Suprapubic skin (tissue), 4 donors: ENCODE measurements at places on chromosomes 12 and 14. TPM values are rescaled to one million over a fixed set of nuclear protein-coding genes. Genes with fewer than 3 reads are reported as not detected.

Gene GLI1
- total RNA-seq: not detected

Gene VRTN
- 0.21 TPM for total RNA-seq

Gene EPYC
- not detected for total RNA-seq

Gene SYNE2
- 658 TPM for total RNA-seq

DNA sequence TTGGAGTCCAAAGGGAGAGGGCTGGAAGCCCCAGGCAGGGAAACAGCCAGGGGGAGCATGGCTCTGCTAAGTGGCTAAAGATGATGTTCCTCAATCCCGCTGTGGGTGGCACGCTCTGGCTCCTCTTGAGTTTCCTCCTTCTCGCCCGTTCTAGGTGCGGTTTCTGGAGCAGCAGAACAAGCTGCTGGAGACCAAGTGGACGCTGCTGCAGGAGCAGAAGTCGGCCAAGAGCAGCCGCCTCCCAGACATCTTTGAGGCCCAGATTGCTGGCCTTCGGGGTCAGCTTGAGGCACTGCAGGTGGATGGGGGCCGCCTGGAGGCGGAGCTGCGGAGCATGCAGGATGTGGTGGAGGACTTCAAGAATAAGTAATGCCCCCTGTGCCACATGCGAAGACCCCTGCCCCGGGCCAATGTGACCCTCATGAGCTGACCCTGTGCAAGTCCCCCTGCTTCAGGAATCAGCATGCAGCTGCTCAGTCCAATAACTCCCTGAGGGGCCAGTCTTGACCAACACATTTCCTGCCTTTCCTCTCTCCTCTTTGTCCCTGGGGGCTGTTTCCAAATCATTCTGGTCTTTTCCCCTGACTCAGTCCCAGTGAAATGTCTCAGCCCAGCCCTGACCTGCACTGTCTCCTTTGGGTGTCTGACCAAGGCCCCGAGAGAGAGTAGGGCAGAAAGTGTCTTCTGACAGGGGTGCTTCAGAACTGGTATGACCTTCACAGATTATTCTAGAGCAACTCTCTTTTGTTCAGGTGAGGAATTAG is 2.1 kb downstream of the KRT7 start:
- no peak for DNase-seq

DNA sequence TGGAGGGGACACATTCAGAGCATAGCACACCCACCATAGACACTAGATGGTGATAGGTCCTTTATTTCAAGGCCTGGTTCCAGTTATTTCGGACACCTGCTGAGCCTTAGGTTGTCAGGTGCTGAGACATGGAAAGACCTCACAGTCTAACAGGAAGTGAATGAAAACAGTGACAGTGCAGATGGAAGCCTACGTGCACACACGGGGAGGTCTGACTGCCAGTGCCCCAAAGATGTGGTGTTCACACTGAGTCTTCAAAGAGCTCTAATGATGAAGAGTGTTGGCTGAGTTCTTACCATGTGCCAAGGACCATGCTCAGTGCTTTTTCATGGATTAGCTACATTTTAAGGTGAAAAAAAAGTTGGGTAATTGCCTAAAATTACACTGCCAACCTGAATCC is 46.6 kb downstream of the CKB start:
- no peak for DNase-seq

DNA sequence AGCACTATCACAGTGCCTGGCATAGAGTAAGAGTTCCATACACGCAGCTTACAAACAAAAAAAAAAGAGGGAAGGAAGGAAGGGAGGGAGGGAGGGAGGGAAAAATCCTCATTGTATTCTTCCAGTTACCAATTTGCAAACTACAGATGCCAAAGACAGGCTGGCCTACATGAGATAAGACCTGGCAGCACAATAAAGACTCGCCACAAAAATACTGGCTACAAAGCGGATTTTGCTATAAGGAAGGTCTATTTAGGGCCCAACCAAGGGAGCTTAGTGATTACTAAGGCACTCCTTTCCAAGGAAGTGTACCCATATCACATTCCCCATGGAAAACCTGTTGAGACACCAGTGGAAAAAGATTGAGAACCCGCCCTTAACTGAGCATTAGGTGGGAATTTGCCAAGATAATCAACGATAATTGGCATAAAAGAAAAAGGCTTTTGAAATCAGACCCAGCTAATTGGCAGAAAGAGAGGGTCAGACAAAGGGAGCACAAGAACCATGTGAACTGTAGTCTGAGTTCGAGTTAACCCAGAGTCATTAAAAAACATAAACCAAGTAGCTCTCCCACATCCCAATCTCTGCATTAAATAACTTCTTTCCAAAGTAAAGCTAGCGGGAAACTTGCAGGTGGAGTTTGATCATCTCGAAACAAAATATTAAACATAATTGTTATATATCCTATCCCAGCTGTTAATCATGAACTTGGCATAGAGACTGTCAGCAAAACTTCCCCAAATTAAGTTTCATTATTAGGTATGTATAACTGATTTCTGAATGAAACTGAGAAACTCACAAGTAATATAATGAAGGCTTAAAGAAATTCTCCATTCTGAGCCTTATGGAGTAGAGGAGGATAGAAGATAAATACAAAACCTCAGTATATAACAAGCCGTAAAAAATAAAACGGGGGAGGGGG is 50.1 kb downstream of the PHLDA1 start:
- DNase-seq: no peak

Gene DEGS2
- 102 TPM for total RNA-seq
